ENCODE measurements at places on chromosomes 4 and X.
A peak's percentile ranks its signal among the peaks of the same experiment; 100 is the strongest.

- no peak for DNase-seq
These were observed 57.3 kb downstream of the RAP1GDS1 start for GRCh38 chr4:98318521-98318920.

DNA sequence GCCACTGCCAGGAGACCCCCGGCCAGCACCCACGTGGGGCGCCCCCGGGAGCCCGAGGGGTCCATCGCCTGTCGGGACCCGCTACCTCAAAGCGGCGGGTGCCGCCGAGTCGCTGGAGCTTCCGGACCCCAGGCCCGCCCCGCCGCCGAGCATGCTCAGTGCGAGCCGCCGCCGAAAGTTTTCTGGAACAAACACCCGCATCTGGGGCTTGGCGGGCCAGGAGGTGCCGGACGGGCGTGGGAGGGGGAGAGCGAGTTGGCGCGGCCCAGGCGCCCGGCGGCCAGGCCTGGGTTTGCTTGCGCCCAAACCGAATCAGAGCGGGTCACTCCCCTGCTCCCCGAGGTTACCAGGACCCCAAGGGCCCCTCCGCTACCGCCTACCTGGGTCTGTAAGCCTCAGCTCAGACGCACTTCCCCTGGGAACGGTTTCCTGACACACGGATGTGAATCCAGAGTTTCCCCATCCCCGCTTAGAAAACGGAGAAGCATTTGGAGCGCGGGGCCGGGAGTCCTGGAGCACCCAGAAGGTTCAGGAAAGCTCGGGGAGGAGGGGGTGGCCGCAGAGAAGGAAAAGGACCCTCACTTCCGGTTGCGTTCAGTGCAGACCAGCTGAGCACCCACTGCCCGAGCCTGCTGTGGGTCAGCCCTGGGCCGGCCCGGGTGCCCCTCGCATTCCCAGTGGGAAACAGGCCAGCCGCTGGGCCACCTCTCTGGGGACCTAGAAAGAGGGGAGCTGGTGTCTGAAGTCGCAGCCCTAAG, at the start of gene EVC2:
Gene EVC2 (minus strand): TSS at position 111 of the 758 bp plus-strand sequence. CDS start 46 bp downstream, at position 65.
- DNase-seq: peak; percentile 74

GRCh38 chr4:97142893-97143292, 1000.4 kb downstream of the STPG2 start:
- DNase-seq: no peak

GRCh38 chrX:22652596-22652995, 347.2 kb upstream of the DDX53 start:
- DNase-seq: peak; percentile 22

GRCh38 chr4:113423631-113424030, 337.9 kb downstream of the CAMK2D start:
- DNase-seq: no peak

- no peak for DNase-seq
These were observed 164.7 kb upstream of the LEF1 start for GRCh38 chr4:108333353-108333942.

GRCh38 chrX:17397074-17397473, 22.1 kb downstream of the NHS start:
- no peak for DNase-seq

DNA sequence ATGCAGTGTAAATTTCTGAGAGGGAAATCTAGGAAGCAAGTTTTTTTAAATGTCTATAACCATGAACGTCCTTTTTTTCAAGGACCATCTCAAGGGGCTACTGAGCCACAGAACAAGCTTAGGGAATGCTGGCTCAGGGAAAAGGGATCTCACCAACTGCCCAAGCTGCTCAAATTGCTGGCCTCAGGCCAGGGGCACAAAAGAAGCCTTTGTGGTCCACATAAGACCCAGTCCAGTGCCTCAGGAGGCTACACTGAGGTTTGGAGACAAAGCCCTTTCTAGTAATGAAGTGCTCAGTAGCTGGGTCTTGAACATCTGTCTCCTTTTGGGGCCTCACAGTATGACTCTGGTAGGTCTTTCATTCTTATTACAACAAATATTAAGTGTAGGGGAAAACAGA, 305.5 kb downstream of the RAB28 start:
- DNase-seq: no peak

GRCh38 chr4:131093303-131093702, 1997.4 kb downstream of the C4orf33 start:
- DNase-seq: no peak

DNA sequence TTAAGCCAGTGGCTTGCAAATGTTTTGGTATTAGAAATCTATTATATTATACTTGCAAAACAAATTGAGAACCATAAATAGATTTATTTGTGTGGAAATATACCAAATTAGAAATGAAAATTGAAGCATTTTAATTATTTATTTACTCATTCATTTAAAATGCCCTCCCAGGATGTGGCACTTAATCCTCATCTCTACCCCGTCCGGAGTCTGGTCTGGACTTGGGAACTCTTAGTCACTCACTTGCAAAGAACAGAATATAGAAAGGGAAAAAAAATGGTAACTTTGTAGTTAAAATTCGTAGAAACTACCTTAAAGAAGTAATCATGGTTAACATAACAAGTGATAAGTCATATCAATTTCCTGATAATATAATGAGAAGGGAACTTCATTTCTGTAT, 775.9 kb upstream of the INTU start:
- DNase-seq: no peak

DNA sequence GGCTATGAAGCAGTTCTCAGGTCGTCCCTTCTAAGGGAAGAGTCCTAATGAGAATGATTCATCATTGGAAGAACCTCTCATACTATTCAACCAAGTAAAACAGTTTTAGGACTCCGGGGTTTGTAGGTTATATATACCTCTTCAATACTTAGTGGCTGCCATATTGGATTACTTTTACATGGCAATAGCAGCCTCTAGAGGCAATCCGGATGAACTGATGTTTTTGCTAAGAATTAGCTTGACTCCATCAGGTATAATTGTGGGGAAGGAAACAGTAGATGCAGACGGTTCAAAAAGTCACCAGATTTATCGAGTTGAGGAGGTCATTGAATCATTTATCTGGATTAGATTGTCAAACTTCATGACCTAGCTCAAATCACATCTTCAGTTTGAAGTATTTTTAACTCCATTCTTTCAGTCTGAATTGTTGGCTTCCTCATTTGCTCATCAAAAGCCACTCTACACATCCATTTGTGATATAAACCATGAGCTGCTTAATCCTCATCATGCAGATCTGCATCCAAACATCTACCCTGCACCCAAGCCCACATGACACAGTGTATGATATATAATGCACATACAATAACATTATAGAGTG, 28.4 kb downstream of the GUCY1B1 start:
- DNase-seq: no peak

DNA sequence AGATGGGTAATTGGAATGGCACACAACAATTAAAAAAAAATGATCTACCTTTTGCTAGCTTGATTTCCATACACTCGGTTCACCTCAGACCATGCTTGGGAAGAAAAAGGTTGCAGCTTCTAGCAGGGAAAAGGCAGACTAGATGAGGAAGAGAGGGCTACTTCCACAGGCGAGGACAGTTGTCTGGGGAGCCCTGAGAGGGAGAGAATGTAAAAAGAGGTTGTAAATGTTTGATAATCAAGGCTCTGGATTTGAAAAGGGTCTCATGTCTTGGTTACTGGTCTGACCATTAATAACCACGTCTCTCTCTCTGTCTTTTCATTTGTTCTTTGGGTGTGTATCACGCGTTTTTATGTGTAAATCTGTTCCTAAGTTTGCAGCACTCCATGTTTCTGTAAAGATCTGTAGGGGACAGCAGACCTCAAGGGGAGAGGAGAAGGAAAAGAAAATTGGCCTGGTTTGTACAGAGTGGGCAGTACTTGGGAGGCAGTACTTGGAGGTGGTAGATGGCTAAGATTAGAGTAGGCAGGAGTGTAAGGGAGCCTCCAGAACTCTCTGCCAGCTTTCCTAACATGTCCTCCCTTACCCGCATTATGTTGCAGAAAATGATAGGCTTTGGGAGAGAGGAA, 750 bp downstream of the ARMCX5 start:
- DNase-seq: no peak

- DNase-seq: no peak
These were observed 30.6 kb upstream of the TMEM184C start for GRCh38 chr4:147586637-147587036.

DNA sequence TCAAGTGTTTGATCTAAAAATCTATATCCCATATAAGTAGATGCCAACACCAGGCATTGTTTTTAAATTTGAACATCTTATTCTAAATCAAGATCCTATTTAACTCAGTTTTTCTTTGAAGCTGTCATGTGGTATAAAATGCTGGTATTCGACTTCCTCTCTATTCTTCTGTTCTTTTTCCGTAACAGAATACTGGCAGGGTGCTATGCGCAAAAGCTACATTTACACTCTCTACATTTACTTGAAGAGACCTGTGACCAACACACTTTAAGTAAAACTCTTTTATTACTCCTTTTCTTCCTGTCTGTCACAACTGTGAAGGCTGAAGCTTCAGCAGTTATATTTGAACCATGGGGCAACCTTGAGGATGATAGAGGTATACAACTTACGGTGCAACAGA, 612.8 kb downstream of the C4orf33 start:
- no peak for DNase-seq

- DNase-seq: peak; percentile 62
These were observed 19.7 kb upstream of the PRPS2 start for GRCh38 chrX:12771445-12772069.

DNA sequence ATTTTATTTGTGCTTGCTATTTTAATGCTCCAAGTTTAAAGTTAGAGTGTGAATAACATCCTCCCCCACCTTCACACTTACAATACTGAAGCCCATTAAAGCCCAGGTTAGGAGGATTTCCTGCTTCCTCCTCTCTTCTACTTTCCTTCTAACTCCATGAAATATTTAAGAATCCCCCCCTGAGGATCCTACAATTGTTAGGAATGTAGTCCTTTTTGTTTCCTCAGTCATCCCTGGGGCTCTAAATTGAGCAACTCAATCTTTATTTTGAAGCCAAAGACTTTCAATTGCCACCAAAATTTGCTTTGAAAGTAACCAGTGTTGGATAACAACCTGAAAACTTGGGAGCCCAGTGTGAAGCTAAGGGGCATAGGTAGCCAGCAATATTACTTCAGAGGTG, 276.9 kb downstream of the FAM47A start:
- DNase-seq: no peak

DNA sequence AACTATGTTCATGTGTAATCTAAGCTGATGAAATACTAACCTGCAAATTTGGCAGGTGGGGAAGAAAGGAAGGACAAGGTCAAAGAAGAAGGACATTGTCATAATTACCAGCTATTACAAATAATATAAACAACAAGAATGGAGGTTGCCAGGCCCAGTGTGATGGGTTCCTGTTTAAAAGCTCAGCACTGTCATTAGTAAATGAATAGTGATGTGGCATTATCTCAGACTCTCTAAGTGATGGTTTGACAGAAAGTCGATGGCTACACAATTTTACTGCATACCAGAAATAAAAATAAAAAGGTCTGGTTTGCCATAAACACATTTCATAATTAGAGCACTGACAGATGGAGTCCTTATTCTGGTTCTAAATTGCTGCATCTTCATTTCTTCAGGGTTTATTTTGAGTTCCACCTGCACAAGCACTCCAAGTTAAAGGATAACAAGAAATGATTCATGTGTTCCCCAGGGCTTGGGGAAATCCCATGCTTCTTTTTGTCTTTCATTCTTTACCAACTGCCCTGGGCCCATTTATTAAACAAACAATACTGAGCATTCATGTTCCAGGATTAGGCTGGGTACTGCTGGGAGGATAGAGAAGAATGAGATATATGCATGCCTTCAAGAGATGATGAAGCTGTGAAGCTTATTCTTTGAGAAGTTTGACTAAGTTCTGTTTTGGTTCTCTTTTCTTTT, 367.8 kb upstream of the RASGEF1B start:
- DNase-seq: no peak

DNA sequence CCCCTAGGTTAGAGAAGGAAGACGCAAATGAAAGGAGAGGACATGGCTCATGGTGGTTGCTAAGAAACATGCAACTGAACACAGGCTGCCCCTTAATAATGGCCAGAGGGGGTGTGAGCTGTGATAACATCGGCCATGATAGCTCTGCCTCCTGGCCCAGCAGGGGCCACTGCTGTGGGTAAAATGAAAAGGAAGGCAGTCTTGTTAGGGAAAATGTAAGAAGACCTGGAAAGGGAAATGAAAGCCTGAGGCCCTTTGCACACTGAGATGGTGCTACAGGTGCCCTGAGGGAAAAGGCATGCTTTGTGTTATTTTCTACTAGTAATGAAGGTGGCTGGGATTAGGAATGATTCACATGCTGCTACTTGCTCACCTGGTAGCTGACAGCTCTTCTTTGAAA, 123.6 kb upstream of the MID1 start:
- no peak for DNase-seq

- DNase-seq: no peak
These were observed 233.8 kb upstream of the UGT8 start for GRCh38 chr4:114364857-114365256.

DNA sequence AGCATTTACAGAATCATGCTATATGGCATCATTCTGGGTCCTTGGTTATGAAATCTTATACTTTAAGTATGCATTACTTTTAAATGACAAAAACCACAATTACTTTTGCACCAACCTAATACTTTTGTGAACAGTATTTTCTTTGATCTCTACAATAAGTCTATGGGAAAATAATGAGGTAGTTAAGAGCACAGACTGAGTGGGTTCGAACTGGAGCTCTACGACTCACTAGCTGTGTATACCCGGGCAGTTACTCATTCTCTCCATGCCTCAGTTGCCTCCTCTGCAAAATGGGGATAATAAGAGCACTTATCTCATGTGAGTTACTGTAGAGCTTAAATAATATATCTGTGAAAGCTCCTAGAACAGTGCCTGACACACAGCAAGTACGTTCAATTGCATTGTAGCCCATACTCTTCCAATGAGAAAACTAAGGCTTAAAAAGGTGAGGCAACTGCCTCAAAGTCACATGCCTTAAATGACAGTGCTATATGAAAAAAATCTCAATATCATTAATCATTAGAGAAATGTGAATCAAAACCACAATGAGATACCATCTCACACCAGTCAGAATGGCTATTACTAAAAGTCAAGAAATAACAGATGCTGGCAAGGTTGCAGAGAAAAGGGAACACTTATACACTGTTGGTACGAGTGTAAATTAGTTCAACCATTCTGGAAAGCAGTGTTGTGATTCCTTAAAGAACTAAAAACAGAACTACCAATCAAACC, 151.5 kb downstream of the CHIC2 start:
- DNase-seq: no peak

GRCh38 chrX:12953420-12953819, 21.5 kb upstream of the TMSB4X start:
- DNase-seq: no peak

DNA sequence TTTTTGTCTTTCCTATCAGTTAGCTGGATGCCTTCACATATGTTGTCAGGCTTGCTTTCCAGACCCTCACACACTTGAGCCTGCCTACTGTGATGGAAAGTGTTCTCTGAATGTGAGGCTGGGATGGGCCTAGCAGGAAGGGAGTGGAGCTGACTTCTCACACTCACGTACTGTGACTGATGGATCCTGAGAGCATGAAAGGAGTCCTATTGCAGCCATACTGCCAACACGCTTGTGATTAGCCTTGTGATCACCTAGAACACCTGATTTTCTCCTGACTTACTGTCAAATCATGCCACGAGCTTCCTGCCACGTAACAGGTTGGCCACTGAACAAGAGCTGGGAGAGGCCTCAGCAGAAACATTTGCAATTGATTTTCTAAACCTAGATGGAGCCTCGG, 49.9 kb downstream of the ACOX3 start:
- DNase-seq: no peak

Measured in testis (tissue), 5 donors.